NCI-H510A (cell line): ENCODE measurements at places on chromosomes 11 and 22.

DNA sequence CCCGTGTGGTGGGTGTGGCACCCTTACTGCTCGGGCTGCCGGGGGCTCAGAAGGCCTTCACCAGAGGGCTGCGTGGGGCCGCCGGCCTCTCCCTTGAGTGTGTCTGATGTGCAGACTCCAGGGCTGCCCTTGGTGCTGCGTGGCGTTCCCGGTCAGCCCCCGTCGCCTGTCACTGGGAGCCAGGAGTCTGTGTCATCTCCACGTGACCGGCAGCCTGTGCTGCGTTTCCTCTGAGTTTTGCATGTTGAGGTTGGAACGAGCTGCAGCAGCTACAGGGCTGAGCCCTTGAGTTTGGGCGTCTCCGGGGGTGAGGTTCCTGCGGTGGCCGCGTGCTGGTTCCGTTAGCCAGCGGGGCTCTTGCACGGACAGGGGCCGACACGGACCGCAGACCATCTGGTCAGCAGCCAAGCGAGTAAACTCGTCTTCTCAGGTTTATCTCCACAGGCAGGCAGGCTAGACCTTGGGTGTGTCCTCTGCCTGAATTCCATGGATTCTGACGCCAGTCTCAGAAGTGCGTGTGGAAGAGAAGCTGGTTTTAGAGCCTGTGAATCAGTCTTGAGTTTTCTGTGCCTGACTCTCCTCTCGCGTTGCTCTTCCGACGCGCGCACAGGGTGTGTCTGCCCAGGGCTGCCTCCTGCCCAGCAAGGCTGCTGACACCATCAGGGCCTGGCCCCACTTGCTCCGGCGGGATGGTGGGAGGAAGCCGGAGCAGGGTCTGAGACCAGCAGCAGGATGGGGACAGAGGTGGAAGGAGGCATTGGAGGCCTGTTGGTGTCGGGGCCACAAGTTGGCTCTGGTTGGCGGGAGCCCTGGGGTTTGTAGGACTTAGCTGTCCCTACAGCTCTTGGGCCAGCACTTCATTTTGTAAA, 10.5 kb downstream of the PTDSS2 start:
- no peak for DNase-seq

DNA sequence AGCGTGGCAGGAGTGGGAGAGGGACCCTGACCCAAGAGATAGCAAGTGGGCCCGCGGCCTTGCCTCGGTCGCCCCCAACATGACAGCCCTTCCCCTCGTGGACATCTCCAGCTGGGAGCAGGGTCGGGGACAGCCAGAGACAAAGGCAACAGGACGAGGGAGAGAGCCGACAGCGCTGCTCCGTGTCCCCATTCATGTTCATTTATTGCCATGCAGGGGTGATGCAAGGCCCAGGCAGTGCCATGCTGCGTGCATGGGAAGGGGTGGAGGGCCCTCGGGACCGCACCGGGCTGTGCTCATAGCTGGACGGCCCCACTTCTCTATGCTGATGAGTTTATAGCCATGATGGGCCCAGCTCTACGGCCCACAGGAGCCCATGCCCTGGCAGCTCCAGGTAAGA, 12.7 kb downstream of the MRPL23 start:
- DNase-seq = no peak

- DNase-seq = no peak
Observed at GRCh38 chr11:19161651-19162050, 40.1 kb downstream of the CSRP3 start.

DNA sequence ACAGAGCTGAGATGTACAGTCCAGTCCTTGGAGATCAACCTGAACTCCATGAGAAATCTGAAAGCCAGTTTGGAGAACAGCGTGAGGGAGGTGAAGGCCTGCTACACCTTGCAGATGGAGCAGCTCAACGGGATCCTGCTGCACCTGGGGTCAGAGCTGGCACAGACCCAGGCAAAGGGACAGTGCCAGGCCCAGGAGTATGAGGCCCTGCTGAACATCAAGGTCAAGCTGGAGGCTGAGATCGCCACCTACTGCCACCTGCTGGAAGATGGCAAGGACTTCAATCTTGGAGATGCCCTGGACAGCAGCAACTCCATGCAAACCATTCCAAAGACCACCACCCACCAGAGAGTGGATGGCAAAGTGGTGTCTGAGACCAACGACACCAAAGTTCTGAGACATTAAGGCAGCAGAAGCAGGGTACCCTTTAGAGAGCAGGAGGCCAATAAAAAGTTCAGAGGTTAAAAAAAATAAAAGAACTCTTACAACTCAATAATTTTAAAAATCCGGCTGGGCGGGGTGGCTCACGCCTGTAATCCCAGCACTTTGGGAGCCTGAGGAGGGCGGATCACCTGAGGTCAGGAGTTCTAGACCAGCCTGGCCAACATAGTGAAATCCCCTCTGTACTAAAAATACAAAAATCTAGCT, 69.9 kb upstream of the RTL6 start:
- DNase-seq = no peak

DNA sequence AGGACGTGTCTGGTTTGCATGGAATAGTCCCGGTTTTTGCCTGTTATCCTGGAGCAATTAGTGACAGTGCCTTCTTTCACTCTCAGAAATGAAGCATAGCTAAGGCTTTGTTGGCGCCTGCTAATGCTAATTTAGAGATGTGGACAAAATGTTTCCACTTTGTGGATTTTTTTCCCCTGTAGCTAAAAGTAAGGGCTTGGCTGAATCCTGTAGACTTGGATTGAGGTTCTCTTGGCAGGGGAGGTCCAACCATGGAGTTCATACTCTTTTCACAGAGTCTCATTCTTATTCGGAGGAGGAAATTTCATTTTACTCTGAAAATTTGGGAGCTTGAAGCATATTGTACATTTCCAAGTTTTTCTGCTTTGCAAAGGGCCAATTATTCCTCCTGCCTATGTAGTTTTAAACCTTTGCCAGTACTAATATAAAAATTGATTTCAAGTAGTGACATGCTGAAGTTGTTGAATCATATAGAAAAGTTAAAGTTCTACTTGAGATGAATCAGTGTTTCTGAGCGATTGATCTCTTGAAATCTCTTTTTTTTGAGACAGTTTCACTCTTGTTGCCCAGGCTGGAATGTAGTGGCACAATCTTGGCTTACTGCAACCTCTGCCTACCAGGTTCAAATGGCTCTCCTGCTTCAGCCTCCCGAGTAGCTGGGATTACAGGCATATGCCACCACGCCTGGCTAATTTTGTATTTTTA, 20.0 kb downstream of the PPFIA1 start:
- DNase-seq = no peak

DNA sequence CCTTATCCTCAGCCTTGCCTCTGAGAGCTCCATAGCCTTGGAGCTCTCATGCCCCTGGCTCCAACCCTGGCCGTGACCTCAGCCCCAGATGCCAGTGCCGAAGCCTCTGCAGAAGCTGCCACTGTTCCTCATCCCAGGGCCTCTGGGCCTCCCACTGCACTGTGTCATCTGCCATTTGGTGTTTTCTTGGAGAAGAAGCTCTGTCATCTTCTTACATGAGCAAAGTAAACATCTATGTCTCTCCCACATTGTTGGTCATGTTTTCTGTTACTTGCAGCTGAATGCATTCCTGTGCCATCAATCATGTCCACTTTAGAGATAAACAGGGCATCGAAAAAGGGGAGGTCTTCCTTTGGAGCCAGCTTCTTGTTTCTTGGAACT, 45.0 kb upstream of the FTH1 start:
- no peak for DNase-seq

GRCh38 chr11:133123366-133123765, 408.9 kb downstream of the OPCML start:
- DNase-seq = no peak

DNA sequence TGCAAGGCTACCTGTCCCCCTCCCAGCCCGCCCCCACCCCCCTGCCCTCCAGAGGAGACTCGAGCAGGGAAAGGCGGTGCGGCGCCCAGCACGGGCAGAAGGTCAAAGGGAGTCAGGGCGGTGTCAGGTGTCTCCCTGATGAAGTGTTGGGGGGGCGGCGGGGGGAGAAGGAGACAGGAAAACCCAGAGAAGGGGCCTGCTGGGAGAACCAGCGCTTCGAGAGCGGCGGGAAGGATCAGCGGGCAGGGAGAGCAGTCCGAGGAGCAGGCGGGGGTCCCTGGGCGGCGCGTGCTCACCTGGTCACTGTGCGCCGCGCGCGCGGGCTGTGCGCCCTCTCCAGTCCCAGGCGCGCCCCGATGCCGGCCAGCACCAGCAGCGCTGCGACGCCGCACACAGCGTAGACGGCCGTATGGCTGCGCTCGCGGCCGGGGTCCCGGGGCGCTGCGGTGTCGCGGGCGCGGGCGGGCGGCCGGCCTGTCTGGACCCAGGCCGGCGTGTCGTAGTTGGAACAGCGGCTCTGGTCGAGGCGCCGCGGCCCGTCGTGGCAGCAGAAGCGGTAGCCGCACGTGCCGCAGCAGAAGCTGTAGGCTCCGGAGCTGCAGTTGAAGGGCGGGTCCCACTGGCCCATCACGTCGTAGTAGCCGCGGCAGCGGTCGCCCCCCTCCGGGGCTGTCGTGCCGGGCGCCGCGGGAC, 886 bp downstream of the SHISA8 start:
- DNase-seq = no peak

GRCh38 chr11:99571094-99571493, 550.3 kb downstream of the CNTN5 start:
- no peak for DNase-seq

GRCh38 chr11:47800759-47801158, 33.6 kb upstream of the FNBP4 start:
- DNase-seq = no peak

DNA sequence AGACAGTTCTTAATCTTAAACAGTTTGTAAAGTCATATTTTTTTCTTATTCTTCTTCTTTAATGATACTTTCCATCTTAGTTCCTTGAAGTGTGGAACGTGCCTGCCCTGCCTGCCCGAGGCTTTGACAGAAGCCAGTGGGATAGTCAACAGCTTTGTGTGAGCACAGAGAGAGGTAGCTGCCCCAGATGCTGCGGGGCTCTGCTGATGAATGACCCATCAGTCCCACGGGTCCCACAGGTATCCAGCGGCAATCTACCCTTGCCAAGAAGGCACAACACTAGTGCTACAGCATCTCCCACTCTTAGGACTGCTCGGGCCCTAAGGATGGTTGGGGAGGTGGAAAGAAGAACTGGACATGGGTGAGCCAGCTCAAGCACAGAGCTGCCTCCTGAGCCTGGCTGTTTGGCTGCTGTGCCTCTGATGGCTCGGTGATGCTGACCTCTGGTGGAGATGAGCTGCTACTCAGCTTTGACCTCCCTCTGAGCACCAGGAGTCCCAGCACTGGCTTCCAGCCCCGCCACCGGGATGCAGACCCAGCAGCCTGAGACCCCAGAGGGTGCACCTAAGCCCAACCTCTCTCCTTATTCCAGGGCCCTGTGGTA, 11.8 kb upstream of the APLNR start:
- DNase-seq = peak; percentile 5

DNA sequence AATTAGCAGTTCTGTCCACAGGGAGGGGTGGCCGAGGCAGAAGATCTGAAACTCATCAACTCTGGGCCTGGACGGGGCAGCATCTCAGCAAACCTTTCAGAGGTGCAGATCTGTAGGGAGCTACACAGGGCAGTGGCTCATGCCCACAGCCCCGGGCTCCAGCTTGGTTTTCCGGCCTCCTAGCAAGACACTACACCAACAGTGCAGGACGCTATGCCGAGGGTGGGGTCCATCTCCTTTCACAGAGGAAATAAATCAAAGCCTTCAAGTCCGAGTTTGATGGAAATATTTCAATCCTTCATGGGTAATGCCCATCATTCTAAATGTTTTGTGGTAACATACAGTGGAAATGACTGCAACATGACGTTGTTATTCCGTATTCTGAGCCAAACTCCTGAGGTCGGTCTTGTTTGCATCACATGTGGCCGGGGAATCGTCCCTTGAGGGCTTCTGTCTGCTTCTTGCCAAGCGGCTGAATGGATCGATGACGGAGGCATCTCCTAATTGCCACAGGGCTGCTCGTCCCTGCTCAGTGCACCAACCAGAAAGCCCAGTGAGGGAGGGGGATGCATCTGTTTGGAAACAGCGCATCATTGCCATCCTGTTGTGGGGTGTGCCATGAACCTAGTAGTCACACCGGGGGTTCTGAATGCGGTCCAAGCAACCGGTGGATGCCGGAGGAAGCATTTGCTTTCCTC, 30.0 kb downstream of the LINC01488 start:
- no peak for DNase-seq

DNA sequence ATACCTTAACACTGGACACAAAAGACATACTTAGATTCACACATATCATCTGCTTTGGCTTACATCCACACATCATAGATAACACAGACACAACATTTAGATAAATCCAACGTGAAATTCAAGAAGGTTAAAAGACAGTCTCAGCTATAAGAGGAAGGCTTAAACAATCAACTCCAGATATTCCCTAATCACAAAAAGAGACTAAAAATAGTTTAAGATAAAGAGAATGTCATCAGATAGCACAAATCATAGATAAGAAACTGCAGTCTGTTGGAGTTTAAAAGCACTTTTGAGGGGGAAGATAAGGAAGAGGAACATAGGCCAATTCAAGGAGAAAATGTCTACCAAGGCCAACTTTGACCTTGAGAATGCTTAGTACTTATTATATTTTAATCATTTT, 504.8 kb downstream of the JRKL start:
- no peak for DNase-seq

DNA sequence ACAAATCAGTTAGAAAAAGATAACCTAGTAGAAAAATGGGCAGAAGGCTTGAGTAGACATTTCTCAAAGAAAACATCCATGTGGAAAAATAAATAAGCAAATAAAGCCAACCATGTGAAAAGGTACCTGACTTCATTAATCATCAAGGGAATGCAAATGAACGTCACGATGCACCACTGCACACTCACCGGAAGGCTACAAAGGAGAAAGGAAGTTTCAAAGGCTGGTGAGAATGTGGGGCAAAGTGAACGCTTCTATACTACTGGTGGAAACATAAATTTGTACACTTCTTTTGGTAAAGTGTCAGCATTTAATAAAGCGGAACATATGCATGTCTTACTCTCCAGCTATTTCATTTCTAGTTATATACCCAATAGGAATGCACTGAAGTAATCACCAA, 166.8 kb downstream of the CSNK2A3 start:
- DNase-seq = no peak

GRCh38 chr11:68503792-68504191, 43.2 kb downstream of the PPP6R3 start:
- DNase-seq = peak; percentile 21

GRCh38 chr11:94494126-94494680, 419 bp downstream of the ANKRD49 start:
- DNase-seq = no peak

- no peak for DNase-seq
Observed at GRCh38 chr22:29136782-29137700, 64.2 kb downstream of the KREMEN1 start.

DNA sequence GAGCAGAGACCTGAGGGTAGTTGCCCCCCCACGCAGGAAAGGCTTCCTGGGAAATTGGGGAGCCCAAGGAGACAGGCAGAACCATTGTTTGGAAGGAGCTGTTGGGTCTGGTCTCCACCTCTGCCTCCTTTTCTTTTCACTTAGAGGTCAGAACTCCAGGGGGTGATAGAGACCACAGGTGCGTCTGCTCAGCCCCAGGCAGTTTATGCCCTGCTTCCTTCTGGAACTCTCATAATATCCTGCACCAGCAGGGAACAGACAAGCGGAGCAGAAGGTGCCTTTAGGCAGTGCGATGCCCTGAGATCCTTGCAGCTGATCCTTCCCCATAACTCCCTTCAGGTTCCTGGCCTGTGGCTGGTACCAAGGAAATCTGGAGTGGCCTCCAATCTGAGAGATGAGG, 120.2 kb downstream of the NECTIN1 start:
- no peak for DNase-seq

GRCh38 chr11:57324154-57324885, 432 bp downstream of the TNKS1BP1 start:
- DNase-seq = peak; percentile 23
